H4 (cell line): ENCODE measurements at places on chromosomes 7 and 10.

DNA sequence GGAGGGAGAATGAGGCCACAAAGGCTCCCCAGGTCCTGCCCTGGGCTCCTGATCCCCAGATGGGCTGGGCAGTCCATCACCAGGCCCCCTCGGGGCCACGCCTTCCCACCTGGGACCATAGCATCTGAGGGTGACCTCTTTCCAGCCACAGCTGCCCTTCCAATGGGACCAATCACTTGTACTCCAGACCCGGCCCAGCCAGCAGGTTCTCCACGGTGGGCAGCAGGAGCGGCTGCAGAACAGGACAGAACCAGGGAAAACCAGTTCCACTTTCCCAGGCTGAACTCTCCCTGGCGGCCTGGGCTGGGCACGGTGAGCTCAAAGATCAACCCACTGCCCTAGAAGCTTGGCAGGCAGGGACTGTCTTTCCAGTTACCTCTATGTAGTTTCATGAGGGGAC, 257.6 kb downstream of the MAD1L1 start:
- no peak for DNase-seq

GRCh38 chr7:120273476-120273975, 551 bp downstream of the KCND2 start:
- DNase-seq: no peak

GRCh38 chr7:112162784-112163506, 43.3 kb downstream of the DOCK4 start:
- no peak for DNase-seq

DNA sequence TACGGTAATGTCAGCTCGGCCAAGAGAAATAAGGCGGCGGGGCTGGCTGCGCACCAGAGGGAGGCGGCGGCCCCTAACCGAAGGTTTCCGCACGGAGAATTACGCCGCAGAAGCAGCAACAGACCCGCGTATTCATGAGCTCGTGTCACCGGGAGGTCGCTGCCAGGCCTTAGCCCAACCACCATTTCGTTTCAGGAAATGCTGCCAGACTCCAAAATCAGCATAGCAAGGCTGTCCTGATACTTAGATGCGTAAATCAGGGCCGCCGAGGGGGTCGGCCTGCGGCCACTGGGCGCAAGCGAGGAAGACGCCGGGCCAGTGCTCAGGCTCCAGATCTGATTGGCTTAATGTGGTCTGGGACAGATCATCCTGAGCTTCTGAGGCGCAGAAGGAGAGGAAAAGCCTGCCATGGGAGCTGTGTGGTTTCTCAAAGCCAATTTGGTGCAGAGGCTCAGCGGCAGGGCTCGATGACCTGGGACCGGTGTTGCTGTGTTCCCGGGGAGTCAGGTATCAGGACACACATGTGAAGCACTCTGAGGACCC, 247.9 kb downstream of the BAMBI start:
- DNase-seq: no peak

GRCh38 chr7:155467846-155468784, 10.2 kb downstream of the EN2 start:
- no peak for DNase-seq

GRCh38 chr7:98470485-98471240, 69.8 kb upstream of the BAIAP2L1 start:
- no peak for DNase-seq

DNA sequence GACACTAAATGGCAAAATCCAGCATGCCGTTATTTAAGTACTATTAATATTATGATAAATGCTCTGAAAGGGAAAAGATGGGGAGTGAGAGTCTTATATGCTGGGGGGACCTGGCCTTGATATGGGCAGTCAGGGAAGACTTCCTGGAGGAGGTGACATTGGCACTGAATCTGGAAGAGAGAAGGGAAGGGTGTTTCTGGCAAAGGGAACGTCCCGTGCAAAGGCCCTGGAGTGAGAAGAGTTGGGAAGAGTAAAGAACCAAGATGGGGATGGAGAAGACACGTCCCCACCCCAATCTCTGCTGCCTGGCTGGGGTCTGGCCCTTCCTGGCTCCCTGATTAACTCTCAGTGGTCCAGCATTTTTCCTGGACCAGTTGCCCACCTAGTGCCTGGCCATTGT, 5.0 kb upstream of the GRIFIN start:
- DNase-seq: no peak

- DNase-seq: no peak
These were observed 198.0 kb downstream of the KIAA1217 start for GRCh38 chr10:24406809-24407483.
